Naive thymus-derived CD4-positive, alpha-beta T cell (primary cell): ENCODE measurements at places on chromosomes 7 and 10. TPM values are rescaled to one million over a fixed set of nuclear protein-coding genes. Genes with fewer than 3 reads are reported as not detected.

Gene C10orf88
- total RNA-seq, result 5.2 TPM

Gene TMEM106B
- total RNA-seq, result 69.2 TPM

Gene LAMB1
- not detected for total RNA-seq

Gene FHIP2A
- total RNA-seq, result 28.2 TPM

Gene CYP2C9
- total RNA-seq, result not detected

Gene NODAL
- not detected for total RNA-seq

Gene PNLIP
- not detected for total RNA-seq

Gene CPN1
- total RNA-seq, result not detected

DNA sequence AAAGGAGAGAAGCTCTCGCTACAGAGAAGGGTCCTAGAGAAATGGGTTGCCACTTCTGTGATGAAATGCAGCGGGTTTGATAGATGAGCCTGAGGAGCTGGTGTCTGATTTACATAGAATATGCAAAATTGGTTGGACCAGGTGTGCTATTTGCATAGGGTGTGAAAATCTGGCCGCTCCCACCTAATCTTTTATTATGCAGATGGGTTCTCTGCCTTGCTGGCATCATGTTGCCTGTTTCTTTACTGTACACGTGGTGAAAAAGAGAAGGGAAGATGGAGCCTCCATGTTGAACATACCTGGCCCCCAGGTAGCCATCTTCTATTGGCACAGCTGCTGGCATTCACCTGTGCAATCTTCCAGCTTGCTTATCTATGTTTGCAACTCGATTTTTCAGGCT lies 212.2 kb downstream of the ANKRD7 start:
- H3K36me3 ChIP-seq, result no peaks in the 10 kb centered on the region
- DNase-seq, result no peak
- no peak overlapping the region for H3K27ac ChIP-seq
- no peaks in the 10 kb centered on the region for H3K4me1 ChIP-seq

DNA sequence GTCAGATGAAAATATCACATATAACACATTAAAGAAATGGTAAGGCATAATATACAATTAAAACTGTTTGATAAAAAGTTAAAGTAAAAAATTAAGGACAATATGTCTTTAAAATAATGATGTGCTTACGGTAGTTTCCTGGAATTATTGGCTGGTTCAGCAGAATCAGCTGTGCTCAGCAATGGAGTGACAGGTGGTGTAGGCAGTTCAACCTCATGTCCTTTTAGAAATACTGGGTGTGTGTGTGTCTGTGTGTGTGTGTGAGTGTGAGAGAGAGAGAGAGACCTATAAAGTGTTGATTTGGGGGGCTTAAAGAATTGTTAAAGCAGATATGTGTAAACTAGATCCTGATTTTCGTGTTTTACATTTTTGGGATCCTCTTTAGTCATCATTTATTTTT lies 141.2 kb downstream of the ADAM22 start:
- H3K4me3 ChIP-seq, result no peak overlapping the region
- H3K27me3 ChIP-seq, result no peaks in the 10 kb centered on the region
- H3K27ac ChIP-seq, result no peak overlapping the region
- H3K4me1 ChIP-seq, result no peaks in the 10 kb centered on the region

DNA sequence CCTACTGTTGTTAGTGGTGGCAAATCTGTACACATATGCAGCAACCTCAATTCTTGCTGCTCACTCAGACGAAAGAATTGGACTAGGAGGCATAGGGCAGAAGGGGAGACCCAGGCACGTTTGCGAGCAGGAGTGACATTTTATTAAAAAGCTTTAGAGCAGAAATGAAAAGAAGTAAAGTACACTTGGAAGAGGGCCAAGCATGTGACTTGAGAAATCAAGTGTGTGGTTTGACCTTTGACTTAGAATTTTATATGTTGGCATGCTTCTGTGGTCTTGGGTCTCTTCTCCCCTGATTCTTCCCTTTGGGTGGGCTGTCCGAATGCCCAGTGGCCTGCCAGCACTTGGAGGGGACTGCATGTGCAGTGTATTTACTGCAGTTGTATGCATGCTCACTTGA lies 205.5 kb upstream of the SEMA3D start:
- no peak for DNase-seq
- H3K27ac ChIP-seq, result no peak overlapping the region
- no peaks in the 10 kb centered on the region for H3K36me3 ChIP-seq
- no peaks in the 10 kb centered on the region for H3K4me1 ChIP-seq
- no peaks in the 10 kb centered on the region for H3K27me3 ChIP-seq

DNA sequence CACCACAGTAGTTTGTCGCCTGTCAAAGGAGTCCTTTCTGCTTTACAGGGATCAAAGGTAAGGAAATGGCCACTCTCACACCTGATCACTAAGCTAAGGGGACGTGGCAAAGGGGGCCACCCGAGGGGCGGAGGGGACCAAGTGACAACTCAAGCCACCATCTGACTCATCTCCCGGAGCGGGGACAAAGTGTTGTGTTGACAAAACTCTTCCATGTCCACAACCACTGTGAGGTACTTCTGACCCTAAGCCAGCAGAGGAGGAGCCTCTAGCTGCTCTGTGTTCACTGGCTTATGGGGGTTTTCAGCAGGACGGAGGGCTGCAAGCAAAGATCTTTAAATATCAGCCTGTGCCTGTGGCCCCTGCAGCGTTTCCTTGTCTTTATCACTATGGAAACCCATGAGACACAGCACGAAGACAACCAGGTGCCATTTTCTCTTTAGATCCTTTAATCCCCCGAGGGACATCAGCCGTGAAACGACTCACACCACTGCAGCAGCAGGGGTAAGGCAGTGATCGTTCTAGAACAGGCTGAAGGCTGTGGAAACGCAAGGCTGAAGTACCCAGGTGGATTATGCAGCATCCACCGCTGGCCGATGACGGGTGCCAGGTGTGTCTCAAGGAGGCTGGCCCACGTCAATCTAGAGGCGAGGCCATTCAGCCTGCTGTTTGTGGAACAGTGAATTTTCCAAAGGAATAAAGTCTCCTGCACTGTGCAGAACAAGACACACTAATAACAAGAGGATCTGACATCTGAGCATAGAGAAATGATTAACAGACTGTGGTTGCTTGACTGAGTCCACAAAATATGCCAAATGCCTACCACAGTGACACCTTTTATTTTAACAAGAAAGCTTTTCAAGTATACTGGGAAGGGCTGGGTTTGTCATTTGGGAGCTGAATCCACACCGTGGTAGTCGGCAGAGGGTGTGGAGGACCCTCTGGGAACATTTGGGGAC lies 26.6 kb upstream of the DDC start:
- H3K4me1 ChIP-seq, result no peaks in the 10 kb centered on the region
- H3K36me3 ChIP-seq, result peaks cover 6% of the 10 kb centered on the region
- DNase-seq, result no peak
- no peak overlapping the region for H3K27ac ChIP-seq
- no peaks in the 10 kb centered on the region for H3K27me3 ChIP-seq

DNA sequence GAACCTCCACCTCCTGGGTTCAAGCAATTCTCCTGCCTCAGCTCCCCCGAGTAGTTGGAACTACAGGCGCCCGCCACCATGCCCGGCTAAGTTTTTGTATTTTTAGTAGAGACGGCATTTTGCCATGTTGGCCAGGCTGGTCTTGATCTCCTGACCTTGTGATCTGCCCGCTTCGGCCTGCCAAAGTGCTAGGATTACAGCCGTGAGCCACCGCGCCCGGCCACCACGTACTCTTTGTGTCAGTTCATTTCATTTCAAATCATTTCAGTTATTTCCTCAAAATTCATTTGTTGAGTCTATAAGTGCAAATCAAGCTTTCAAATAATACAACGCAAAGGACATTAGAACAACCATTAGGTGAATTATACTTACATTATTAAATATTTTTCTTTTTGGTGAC lies 943.8 kb downstream of the TYW1 start:
- H3K4me3 ChIP-seq, result no peak overlapping the region
- no peak overlapping the region for H3K27ac ChIP-seq
- no peaks in the 10 kb centered on the region for H3K36me3 ChIP-seq
- no peak for DNase-seq
- no peaks in the 10 kb centered on the region for H3K4me1 ChIP-seq
- H3K27me3 ChIP-seq, result no peaks in the 10 kb centered on the region

DNA sequence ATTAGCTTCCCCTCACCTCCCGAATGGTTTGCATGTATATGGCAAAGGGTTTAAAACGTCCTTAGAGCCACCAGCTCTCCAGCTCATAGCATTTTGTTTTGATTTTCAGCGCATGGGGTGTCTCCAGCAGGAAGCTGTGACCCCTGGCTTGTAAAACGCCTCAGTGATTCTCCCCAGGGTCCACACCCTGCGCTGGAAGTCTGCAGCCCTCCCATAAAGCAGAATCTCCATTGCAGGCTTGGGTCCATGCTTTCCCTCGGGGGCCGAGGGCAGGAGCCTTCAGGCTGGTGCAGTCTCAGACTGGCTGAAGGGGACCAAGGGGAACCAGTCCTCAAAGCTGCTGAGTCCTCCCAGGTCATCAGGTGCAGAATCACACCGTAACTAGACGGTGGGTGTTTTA lies 109.7 kb downstream of the VIPR2 start:
- no peaks in the 10 kb centered on the region for H3K27me3 ChIP-seq
- DNase-seq, result no peak
- H3K4me3 ChIP-seq, result no peak overlapping the region

GRCh38 chr10:79483948-79484347 lies 28.4 kb upstream of the EIF5AL1 start:
- H3K4me1 ChIP-seq, result no peaks in the 10 kb centered on the region
- no peak for DNase-seq
- H3K36me3 ChIP-seq, result no peaks in the 10 kb centered on the region
- H3K27me3 ChIP-seq, result no peaks in the 10 kb centered on the region
- H3K4me3 ChIP-seq, result no peak overlapping the region
- H3K27ac ChIP-seq, result no peak overlapping the region

GRCh38 chr7:136303162-136303561 lies 326.0 kb upstream of the MTPN start:
- H3K4me3 ChIP-seq, result no peak overlapping the region
- H3K27ac ChIP-seq, result no peak overlapping the region
- H3K4me1 ChIP-seq, result no peaks in the 10 kb centered on the region
- no peaks in the 10 kb centered on the region for H3K36me3 ChIP-seq

DNA sequence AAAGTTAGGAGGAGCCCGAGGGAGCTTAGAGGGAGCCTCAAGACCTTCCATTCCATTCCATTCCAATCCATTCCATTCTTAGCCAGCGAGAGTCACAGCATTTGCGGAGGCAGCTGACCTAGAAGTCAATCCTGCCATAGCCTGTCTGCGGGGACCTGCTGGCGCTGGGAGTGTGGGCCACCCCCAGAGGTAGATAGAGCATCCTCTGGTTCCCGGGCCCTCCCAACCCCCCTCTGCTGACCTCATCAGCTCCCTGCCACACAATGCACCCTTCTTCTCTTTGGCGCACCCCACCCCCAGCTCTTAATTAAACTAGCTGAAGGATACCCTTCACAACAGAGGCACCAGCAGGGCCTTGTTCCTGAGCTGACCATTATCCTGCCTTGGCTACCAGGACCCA lies 152.5 kb upstream of the ZMIZ1 start:
- H3K4me1 ChIP-seq, result no peaks in the 10 kb centered on the region
- H3K27ac ChIP-seq, result no peak overlapping the region
- no peak for DNase-seq
- H3K27me3 ChIP-seq, result no peaks in the 10 kb centered on the region

GRCh38 chr10:130190055-130190736 lies 54.0 kb downstream of the GLRX3 start:
- H3K4me3 ChIP-seq, result peak overlapping the region; percentile 51
- no peaks in the 10 kb centered on the region for H3K27me3 ChIP-seq
- H3K4me1 ChIP-seq, result no peaks in the 10 kb centered on the region

- H3K36me3 ChIP-seq, result no peaks in the 10 kb centered on the region
- no peak for DNase-seq
- H3K4me3 ChIP-seq, result no peak overlapping the region
- H3K27ac ChIP-seq, result no peak overlapping the region
These were observed 63.2 kb upstream of the AGR3 start for GRCh38 chr7:16944936-16945335.

DNA sequence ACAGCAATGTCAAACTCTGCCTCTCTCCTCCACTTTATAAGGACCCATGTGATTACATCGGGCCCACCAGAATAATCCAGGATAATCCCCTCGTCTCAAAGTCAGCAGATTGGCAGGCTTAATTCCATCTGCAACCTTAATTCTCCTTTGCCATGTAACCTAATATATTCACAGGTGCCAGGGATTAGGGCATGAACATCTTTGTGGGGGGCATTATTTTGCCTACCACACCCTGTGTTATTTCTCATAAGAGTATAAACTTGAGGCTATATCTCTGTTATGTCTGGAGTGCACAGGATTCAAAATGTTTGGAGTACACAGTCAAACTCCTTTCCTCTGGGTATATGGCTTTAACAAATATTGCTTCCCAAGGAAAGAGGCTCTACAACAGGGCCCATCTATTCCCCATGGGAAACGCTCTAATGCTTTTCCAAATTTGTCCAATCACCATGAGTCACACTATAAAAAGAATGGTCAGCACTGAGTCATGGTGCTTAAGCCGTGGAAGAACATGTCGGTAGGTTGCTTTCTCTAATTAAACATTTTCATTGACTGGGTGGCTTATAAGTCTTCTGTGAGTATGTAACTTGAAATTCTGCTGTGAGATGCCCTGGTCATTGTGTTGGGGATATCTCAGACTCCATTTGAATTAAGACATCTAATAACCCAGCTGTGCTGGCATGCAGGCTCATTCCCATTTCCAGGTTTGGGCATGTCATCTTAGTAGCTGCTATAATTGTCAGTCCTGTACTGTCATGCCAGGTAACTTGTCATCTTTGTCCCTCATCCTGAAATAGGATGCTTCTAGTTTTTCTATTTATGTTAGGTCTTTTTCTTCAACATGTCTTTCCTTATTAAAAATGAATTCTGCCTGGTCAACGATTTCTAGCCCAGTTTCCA lies 11.5 kb upstream of the AKR1B10 start:
- DNase-seq, result no peak
- no peaks in the 10 kb centered on the region for H3K36me3 ChIP-seq
- H3K4me3 ChIP-seq, result no peak overlapping the region
- no peak overlapping the region for H3K27ac ChIP-seq

DNA sequence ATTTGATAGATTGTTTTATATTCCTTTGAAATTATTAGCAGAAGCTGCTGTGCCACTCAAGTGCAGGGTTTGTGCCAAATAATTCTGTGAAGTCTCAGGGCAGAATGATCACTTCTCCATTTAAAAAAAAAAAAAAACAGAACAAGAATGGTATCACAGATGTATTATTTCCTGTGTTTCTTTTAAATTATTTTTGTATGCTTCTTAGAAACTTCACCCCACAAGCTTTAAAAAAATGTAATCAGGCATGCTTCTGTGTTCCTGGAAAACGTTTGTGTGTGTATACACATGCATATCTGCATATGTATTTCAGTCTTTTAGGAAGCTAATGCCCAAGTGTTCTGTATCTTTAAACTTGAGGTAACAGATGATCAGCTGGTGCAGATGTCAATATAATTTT lies 6.3 kb upstream of the CD36 start:
- H3K27ac ChIP-seq, result no peak overlapping the region
- no peaks in the 10 kb centered on the region for H3K36me3 ChIP-seq
- no peak for DNase-seq
- no peak overlapping the region for H3K4me3 ChIP-seq

- no peak overlapping the region for H3K27ac ChIP-seq
- H3K4me1 ChIP-seq, result peaks cover 3% of the 10 kb centered on the region
- H3K27me3 ChIP-seq, result no peaks in the 10 kb centered on the region
- DNase-seq, result no peak
- H3K36me3 ChIP-seq, result no peaks in the 10 kb centered on the region
These were observed 33.4 kb upstream of the NUB1 start for GRCh38 chr7:151308256-151308655.

GRCh38 chr7:125386211-125386610 lies 456.6 kb upstream of the POT1 start:
- no peak overlapping the region for H3K27ac ChIP-seq
- H3K27me3 ChIP-seq, result no peaks in the 10 kb centered on the region
- no peak for DNase-seq
- no peaks in the 10 kb centered on the region for H3K36me3 ChIP-seq
- H3K4me1 ChIP-seq, result no peaks in the 10 kb centered on the region

GRCh38 chr7:25789701-25790640 lies 362.0 kb upstream of the NFE2L3 start:
- H3K36me3 ChIP-seq, result no peaks in the 10 kb centered on the region
- H3K4me1 ChIP-seq, result no peaks in the 10 kb centered on the region
- no peak for DNase-seq
- H3K27me3 ChIP-seq, result no peaks in the 10 kb centered on the region
- H3K4me3 ChIP-seq, result no peak overlapping the region
- H3K27ac ChIP-seq, result no peak overlapping the region
